ENCODE measurements at places on chromosomes 11 and 22.

DNA sequence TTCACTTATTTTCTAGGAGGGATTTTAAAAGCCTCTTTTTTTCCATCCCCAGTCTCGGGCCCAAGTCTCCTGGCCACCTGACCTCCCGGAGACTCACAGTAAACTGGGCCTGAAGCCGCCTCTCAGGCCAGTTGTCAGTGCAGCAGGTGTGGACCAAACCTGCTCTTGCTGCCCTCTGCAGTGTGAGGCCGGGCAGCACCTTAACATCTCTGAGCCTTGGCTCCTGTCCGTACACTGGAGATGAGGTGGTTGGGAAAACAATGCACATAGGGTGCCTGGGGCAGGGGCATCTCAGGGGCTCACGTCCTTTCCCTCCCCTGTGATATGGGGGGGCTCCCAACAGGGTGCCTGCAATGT is 45.1 kb downstream of the PHF21B start:
- no peak for DNase-seq

DNA sequence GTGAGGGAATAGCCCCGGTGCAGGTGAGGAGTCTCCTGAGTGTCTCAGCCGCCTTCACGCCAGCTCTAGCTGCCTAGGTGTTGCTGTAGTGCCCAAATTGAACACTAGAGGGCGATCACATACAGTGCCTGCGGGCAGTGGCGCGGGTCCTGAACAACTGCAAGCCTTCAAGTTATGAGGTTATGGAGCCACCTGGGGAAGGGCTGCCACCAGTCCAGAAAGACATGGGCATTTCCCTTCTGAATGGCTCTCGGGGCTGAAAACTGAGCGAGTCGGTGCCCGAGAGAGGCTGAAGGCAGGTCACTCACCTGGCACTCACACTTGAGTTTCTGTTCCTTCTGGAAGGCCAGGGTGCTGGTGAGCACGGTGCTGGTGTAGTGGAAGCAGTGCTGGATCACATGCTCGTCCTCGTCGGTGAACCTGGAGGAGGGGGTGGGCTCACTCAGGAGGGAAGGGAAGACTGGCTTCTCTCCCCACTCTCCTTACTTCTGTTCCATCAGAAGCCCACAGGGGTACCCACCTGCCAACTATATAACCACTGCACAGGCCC is 88.4 kb downstream of the PDE2A start:
- DNase-seq = peak; percentile 86

- DNase-seq = peak; percentile 14
Measured at GRCh38 chr11:1916132-1916985, 3.1 kb upstream of the TNNT3 start.

GRCh38 chr22:20444325-20444724 is 6.7 kb upstream of the SCARF2 start:
- DNase-seq = no peak

DNA sequence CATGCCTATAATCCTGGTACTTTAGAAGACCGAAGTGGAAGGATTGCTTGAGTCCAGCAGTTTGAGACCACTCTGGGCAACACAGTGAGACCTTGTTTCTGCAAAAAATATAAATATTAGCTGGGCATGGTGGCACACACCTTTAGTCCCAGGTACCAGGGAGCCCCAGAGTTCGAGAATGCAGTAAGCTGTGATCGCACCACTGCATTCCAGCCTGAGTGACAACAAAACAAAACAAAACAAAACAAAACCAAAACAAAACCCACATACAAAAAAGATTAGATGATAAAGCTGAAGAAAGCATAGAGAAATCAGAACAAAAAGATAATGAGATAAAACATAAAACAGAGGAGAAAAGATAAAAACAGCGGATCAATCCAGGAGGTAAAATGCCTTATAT is 62.1 kb downstream of the TCF20 start:
- no peak for DNase-seq
